Foreskin fibroblast (primary cell): ENCODE measurements at places on chromosomes 16 and 17.

DNA sequence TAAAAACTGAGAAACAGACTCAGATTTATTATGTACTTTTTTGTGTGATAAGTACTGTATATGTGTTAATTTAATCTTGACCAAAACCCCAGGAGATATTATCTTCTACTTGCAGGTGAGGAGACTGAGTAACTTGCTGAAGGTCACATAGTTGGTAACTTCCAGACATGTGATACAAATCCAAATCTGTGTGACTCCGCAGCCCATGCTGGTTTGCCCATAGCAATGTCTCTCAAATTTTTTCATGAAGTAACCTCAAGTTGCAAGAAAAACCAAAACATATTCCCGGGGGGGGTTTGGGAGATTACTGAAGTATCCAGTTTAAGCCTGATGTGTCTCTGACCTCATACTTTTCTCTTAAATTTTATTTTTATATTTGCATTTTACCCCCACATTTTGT, 3.3 kb downstream of the TEX14 start:
- DNase-seq: no peak

- no peak for DNase-seq
These were observed 15.1 kb upstream of the RNPS1 start for GRCh38 chr16:2282866-2283555.

DNA sequence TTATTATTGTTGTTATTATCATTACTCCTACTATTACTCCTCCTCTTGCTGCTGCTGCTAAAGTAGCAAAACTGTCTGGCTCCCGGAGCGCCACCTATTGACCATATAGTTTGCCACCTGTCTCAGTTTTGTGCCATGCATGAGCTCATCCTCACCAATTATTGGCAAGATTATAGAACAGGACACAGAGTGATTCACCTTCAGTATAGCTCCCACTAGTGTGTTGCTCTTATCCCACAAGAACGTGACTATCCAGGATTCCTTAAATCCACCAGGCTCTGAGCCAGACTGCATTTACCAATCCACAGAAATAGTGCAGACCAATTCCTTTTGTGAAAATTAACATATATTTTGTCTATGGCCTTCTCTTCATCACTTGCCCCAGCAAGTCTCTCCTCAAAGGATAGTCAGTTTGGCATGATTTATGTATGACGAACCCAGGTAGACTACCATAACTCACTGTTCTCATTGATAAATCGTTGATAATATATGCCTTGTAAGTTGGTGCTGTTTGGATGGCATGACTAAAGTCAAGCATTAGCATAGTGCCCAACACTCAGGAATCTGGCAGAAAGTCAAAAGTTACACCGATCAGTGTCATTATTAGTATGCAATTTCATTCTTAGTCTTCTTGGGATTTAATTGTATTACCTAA, 405.5 kb upstream of the HSBP1 start:
- DNase-seq: peak; percentile 5

GRCh38 chr16:70381604-70382342, 35.1 kb downstream of the DDX19A start:
- no peak for DNase-seq

DNA sequence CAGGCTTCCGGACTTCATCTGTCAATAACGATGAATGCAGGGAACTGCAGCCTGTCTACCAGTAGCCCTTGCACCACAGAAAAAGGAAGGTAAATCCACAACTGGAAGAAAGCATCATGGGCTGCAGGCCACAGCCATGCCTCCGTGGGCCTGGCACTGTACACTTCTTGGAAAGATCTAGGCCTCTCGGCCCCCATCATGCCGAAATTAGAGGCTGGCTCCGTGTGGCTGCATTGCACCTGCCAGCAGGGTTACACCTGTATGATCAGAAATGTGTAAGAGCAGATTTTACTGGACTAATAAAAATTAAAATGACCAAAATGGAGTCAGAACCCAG, 52.2 kb downstream of the SDK2 start:
- DNase-seq: no peak

DNA sequence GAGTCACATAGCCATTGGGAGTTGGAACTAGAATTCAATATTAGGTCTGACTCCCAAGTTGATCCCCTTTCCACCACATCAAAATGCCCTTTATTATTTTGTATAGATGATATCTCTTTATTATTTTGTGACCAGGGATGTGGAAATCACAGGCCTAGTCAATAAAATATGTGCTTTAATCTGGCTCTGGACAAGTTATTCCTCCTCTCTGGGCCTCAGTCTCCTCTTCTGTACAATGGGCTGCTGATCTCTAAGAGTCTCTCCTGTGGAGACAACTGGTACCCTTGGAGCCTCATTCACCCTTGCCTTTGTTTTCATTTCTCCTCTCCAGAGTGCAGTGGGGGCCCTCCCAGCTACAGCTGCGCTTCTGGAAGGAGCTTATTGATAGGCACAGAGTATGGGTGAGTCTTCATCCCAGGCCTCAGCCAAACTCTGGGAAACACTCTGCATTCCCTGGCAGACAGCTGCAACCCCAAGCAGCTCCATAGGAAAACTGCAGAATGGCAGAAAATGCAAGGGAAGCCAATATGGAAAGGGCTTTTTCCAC, 4.3 kb upstream of the ABAT start:
- no peak for DNase-seq

DNA sequence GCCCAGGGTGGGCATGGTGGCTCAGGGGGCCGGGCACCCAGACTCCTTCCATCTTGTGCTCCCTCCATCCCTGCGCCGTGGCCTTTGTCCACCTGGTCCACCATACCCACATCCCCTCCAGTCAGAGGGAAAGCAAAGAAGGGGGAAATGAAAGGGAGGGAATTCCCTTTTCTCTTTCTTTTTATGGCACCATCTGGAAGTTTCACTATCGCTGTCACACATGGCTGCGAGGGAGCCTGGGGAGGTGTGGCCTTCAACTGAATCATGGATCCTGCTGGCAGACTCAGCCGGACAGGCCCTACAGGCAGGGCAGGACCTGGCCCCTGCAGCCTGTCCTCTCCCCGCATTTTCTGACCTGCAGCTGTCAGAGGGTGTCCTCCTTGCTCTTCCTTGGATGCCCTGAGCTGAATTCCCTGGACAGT, 6.2 kb downstream of the SLC12A3 start:
- peak; percentile 87 for DNase-seq

- no peak for DNase-seq
These were observed 16.0 kb downstream of the FBXO31 start for GRCh38 chr16:87367529-87367928.

- no peak for DNase-seq
These were observed 31.0 kb downstream of the POLR3E start for GRCh38 chr16:22328081-22328725.

DNA sequence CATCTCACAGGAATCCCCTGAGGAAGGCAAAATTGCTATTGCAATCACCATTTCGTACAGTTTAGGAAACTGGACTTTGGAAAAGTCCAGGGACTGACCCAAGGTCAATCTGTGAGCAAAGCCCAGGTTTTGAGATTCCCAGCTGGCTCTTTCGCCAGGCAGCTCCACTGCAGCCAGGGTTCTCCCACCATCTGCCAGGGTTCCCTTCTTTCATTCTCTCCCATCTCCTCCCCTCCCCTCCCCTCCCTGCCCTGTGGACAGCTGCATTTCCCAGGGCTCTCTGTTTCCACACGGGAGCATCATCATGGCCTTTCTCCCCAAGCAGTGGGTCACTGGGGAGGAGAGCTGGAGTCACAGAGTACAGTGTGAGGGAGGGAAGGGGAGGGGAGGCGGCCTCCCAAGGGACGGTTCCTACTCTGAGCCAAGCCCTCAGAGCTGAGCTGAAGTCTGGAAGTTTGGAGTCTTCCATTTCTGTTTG, 11.9 kb upstream of the GSDMA start:
- DNase-seq: no peak

- DNase-seq: peak; percentile 25
These were observed 703.7 kb upstream of the SOX9 start for GRCh38 chr17:71417142-71417541.

GRCh38 chr16:51577621-51578303, 426.7 kb upstream of the SALL1 start:
- DNase-seq: no peak

DNA sequence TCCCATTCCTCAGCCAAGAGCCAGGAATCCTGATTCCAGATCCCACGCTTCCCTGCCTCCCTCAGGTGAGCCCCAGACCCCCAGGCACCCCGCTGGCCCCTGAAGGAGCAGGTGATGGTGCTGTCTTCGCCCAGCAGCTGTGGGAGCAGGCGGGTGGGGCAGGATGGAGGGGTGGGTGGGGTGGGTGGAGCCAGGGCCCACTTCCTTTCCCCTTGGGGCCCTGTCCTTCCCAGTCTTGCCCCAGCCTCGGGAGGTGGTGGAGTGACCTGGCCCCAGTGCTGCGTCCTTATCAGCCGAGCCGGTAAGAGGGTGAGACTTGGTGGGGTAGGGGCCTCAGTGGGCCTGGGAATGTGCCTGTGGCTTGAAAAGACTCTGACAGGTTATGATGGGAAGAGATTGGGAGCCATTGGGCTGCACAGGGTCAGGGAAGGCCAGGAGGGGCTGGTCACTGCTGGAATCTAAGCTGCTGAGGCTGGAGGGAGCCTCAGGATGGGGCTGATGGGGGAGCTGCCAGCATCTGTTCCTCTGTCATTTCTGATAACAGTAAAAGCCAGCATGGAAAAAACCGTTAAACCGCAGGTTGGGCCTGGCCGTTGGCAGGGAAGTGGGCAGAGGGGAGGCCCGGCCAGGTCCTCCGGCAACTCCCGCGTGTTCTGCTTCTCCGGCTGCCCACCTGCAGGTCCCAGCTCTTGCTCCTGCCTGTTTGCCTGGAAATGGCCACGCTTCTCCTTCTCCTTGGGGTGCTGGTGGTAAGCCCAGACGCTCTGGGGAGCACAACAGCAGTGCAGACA, at the start of gene SPN:
Gene SPN (plus strand): TSS at position 232 of the 791 bp plus-strand sequence. CDS start 482 bp downstream, at position 714.
- DNase-seq: no peak

DNA sequence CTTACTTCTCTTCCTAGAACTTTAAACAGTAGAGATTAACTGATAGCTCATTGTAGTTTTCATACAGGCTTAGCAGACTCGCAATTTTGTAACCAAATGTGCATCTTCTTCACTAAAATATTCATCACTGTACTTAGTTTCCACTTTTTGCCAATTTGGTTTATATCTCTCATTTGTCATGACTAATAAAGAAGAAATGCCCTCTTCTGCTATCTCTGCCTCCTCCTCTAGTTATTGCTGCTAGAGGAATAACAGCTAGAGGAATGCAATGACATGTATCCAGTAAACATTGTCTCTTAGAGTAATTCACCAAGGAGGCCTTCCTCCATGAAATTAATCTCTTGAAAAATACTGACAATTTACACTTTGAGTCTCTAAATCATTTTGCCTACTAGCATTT, 115.5 kb upstream of the COX10 start:
- peak; percentile 31 for DNase-seq

DNA sequence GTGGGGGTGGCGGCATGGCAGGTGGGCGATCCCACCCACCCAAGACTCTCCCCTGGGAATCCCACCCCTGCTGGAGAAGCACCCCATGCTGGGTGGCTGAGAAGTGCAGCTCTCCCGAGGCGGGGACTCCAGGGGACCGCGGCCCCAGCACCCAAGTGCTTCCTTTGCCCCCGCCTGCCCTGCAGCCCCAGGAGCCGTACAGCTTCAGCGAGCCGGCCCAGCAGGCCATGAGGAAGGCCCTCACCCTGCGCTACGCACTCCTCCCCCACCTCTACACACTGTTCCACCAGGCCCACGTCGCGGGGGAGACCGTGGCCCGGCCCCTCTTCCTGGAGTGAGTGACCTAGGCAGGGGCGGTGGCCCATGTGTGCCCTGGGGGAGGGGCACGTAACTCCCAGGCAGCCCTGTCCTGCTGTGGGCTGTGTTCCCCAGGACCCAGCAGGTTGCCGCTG, 11.7 kb downstream of the GAA start:
- DNase-seq: no peak

- DNase-seq: no peak
These were observed 955 bp downstream of the HOXB13 start for GRCh38 chr17:48727415-48728175.

DNA sequence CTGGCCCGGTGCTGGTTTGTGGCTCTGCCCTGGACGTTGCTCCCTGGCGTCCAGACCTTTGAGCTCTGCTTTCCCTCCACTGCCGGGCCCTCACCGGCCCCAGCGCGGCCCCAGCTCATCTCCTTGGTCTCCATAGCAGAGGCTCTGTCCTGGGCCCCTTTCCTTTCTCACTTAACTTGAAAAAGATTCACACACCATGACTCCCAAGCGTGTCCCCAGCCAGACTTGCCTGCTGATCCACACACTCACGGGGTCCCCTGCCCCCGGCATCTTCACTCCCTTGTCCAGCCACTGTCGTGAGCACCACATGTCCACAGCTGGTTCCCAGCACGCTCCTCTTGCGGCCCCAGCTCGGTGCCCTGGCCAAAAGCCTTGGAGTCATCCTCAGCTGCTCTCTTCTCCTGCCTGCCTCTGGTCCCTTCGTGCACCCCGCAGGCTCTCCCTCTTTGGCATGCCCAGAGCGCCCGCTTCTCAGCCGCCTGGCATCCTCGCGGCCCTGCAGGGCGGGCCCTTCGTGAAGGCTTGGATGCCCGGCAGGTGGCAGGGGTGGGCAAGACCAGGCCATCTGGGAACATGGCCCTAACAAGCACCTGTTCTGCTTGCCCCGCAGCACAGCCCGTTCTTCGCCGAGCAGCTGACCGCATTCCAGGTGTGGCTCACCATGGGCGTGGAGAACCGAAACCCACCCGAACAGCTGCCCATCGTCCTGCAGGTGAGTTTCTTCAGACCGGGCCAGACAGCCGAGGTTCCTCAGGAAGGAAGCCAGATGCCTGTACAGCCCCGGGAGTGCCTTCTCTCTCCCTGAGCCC, 145.6 kb upstream of the CHMP6 start:
- DNase-seq: peak; percentile 49

DNA sequence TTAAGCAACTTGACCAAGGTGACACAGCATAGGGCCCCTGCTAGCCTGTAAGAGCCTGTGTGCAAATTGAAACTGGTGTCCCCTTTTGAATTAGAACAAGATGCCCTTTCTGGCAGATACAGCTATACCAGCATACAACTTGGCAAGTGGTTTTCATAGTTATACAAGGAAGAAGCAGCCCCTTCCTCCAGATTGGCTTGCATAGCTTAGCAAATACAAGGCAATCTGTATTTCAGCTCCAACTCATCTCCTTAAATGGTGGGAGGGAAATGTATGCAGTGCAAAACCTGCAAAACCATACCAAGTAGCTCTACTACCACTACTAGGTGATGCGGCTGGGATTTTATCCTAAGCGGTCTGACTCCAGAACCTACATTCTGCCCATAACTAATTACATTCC, 427.1 kb downstream of the HAPSTR1 start:
- no peak for DNase-seq

- DNase-seq: peak; percentile 42
These were observed 1.0 kb downstream of the RNF166 start for GRCh38 chr16:88705076-88705684.

DNA sequence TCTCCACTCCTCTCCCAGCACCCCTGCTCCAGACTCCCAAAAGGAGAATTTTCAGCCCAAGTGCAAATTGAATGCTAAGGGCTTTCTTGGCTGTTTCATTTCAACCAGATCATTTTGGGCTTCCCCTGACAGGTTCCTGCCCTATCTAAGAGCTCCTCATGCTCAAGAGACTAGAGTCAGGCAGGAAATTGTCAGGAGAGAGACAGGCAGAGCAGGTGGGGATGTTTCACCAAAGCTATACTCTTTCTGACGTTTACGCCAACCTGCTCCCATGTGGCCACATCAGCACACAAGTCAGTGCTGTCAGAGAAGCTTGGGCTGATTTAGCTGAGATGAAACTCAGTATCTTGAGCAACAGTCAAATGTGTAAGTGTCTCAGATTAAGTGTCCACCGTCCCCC, 31.4 kb downstream of the HIC1 start:
- DNase-seq: no peak

GRCh38 chr17:57918017-57918895, 37.0 kb downstream of the CUEDC1 start:
- no peak for DNase-seq
